ENCODE measurements at places on chromosomes 1 and 21.
A peak's percentile ranks its signal among the peaks of the same experiment; 100 is the strongest.

DNA sequence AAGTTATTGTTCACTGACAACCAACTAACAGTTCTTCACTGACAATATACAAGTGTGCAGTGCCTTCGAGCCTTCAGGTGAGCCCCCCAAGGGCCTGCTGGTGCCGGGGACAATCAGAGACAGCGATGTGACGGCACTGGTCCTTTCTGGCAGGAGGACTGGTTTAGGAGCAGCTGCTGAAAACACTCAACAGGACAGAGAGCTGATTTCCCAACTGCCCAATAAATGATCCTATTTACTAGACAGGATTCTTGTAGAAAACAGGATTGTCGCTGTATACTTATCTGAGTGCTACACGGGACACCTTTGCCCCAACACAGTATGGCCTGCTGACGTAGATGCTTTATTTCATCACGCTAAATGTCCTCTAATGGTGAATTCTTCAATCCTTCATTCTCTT is 65.4 kb downstream of the TP53BP2 start:
- DNase-seq = no peak

DNA sequence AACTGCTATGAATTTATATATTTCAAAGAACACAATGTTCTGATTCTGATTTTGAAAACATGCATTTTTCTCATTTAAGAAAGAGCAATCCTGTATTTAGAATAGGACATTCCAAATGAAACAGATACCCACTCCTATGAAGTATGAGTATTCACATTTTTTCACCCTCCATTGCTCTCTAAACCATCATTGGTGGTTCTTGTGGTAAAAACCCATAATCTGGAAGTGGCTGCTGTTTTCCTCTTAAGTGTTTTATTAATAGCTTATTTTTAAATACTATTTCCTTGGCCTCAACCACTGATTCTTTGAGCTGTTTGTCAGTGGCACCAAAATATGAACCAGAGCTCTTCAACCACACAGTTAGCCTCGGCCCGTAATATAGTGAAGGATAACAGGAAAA is 60.0 kb upstream of the ADAM30 start:
- DNase-seq = no peak

DNA sequence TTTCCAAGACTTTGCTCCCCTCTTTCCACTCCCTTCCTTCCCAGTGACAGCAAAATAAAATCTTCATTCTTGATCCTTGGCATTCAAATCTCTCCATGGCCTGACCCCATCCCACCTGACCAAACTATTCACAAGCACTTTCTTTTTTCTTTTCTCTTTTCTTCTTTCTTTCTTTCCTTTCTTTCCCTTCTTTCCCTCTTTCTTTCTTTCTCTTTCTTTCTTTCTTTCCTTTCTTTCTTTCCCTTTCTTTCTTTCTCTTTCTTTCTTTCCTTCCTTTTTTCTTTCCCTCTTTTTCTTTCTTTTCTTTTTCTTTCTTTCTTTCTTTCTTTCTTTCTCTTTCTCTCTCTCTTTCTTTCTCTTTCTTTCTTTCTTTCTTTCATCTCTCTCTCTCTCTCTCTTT is 207.1 kb downstream of the ADGRL2 start:
- no peak for DNase-seq

DNA sequence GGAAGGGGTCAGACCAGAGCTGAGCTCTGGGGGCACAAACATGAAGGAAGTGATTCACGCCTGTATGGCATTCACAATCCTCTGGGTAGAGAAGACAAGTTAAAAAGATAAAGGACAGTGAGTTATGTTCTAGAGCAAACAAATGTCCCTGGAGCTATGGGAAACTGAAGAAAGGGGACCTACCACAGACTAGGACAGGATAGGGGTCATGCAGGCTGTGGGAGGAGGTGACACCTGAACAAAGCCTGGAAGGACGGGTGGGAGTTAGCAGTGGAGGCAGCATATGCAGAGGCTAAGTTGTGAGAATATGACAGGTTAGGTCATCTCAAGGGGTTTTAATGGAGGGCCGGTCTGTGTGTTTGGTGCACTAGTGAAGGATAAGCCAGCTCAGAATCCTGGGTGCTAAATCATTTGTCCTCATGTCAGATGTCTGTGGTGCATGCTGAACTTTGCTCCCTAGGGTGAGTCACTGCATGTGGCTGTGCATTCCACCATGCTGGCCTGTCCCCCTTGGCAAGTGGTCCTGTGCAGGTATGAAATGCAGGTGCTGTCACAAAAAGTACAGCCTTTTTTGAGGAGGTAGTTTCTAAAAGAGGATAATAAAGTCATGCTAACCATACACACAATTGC is 28.5 kb downstream of the TNN start:
- no peak for DNase-seq

DNA sequence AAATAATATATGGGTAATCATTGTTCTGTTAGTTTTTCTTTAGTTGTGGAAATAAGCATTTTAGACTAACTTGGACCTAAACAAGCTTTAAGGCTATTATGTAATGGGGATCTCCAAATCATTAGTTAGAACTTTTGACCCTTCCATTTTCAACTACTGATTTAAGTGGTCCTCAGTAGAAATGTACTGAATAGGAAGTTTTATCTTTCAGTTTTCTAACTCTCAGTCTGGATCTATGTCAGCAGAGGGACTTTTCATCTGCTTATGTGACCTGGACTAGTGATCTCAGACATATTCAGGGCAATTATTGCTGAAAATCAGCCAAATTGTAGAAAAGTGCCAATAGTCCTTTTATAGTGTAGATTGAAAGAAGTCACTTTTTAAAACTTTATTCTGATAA is 56.0 kb downstream of the SASS6 start:
- DNase-seq = no peak

GRCh38 chr1:24902471-24902891 is 27.6 kb downstream of the RUNX3 start:
- DNase-seq = no peak

- no peak for DNase-seq
These were observed 58.5 kb upstream of the BCL10 start for GRCh38 chr1:85334962-85335361.

DNA sequence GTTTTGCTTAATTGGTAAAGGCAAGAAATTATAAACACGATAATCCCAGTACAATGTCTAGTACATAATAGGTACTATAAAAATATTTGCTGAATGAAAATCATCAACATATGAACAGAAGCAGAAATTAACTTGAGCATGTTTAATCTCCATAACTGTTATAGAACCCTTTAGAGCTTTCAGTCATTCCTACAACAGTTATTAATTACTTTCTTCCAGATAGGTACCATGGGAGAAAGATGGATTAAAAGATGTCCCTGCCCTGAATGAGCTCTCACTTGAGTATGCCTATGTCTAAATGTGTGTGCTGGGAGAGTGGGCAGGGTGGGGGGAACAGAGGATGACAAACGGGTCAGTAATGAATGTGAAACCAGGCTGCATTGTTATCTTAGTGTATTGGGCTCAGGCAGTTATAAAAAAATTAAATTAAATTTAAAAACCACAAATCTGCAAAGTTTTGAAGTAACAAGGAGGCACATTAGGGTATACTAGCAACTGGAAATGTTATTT is 2.4 kb downstream of the EPS15 start:
- DNase-seq = no peak

- DNase-seq = no peak
These were observed 1716.6 kb downstream of the MRPL39 start for GRCh38 chr21:23890652-23891051.

DNA sequence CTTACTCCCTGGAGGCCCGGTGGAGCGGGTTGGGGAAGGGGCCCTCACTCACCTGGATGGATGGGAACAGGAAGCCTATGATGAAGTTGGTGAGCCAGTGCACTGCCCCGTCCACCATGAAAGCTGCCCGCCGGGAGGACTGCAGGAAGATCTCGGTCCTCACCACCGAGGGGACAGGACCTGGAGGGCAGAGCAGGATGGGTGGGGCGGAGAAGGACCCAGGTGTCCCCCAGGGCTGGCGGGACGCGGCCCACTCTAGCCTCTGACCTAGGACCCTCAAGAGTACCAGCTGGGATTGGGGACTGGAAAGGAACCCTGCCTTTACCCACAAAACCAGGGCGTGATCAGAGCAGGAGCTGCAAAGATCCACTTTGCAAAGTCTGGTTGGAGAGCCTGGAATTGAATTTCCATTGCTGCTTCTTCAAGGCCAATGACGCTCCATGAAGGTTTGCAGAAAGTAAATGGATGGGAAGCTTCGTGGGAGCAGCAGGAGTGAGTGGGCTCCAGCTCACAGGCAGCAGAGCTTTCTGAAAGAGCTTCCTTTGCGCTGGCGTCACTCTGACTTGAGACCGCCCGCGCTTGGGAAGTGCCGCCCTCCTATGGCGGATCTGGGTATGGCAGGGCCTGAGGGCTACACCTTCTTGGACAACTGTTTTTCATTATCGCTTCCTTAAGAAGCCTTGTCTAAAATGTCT is 21.4 kb downstream of the SLC2A7 start:
- peak; percentile 77 for DNase-seq

GRCh38 chr1:175597969-175598765 is 145.2 kb downstream of the TNR start:
- no peak for DNase-seq

DNA sequence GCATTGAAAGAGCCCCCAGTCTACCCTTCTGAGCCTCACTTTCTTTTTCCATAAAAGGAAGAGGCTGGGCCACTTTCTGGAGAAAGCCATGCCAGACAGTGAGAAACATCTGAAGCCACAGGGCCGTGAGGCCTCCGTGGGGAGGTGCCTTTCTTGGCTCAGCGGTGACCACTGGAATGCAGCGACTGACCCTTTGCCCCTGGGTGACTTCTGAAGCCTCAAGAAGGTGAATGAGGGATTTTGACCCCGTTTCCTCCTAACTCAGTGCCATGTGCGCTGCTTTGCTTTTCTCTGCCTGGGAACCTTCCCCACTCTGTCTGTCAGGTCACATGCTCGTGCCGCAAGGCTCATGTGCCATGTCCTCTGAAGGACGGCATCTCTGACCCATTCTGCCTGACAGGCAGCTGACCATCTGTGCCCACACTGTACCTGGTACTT is 44.7 kb upstream of the A3GALT2 start:
- DNase-seq = no peak

DNA sequence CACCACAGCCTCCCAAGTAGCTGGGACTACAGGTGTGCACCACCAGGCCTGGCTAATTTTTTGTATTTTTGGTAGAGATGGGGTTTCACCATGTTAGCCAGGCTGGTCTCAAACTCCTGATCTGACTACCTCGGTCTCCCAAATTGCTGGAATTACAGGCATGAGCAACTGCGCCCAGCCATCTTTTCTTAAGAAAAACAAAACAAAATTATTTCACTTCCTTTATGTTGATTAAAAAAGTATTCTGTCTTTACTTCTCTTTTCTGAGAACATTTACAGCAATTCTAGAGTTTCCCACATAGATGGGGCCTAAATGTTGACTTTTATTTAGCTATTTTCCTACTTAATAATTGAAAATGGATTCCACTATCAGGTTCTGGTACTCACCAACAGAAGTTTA is 17.3 kb upstream of the TMEM183A start:
- DNase-seq = no peak

- DNase-seq = no peak
These were observed 7.4 kb upstream of the ARF1 start for GRCh38 chr1:228074954-228075730.

- no peak for DNase-seq
These were observed 4.9 kb upstream of the LAD1 start for GRCh38 chr1:201404055-201404454.

- DNase-seq = peak; percentile 29
These were observed 17.7 kb upstream of the PTPRC start for GRCh38 chr1:198620951-198621824.

- DNase-seq = no peak
These were observed 131.6 kb upstream of the IVNS1ABP start for GRCh38 chr1:185448591-185449186.

DNA sequence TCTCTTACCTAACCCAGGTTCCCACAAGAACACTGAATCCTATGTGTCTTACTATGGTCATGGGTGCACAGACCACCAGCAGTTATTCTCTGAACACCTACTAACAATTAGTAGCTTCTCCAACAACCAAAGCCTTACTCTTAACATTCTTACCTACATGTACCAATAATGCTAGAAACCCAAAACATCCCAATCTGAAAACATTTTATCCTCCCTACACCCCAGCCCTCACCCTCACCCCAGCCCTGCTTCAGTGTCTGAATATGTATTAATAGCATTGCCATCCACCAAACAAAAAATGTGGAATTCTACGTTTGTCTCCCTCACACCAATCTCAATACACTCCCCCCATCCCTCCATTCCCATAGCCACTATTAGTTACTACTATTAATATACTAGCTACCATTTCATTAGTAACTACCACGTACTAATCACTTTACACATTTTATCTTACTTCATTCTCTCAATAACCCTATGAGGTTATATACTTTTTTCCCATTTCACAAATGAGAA is 2.6 kb downstream of the TRIM33 start:
- no peak for DNase-seq

GRCh38 chr21:38475519-38475918 is 22.8 kb downstream of the ERG start:
- no peak for DNase-seq

DNA sequence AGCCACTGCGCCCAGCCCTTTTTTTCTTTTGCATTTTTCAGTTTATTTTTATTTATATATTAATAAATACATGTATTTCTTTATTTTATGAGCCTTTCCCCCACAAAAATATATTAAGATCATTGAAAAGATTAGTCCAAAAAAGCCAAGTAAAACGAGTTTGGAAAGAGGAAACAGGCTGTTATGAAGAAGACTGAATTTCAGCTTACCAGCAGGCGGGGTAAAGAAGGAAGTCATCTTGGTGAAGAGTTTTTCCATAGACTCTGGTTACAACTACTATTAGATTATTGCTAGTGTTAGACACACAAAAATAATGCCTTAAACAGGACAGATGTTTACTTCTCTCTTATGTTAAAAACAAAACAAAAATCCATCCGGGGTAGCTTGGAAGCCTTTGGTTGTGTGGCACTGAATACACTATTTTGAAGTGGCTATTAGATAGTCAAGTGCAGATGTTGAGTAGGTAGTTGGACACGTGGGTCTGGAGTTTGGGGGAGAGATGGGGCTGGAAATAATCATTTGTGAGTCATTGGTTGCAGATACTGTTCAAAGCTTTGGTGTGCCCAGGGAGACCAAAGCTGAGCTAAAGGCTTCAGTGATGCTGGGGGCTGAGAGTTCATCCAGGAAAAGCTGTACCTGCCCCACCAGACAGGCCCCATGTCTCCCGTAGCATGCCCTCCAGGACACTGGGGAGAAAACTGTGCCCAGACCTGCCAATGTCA is 8.7 kb upstream of the LRRC71 start:
- no peak for DNase-seq

DNA sequence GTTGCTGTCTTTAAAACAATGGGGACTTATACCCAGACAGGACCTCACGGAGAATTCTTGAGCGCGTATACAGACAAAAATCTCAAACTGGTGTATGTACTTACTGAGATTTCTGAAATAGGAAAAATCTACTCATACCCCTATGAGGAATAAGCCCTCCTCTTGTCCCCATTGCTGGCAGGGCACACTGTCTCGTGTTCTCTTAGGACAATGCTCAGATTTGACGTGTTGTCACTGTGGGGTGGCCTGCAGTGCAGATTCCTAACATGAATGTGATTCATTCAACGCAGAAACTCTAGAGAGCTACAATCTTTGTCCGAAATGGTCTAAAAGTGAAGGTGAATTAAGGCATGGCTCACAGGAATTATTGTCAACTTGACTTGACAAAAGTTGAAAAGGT is 31.1 kb upstream of the PDE9A start:
- no peak for DNase-seq

GRCh38 chr21:29321932-29322928 is 23.5 kb downstream of the BACH1 start:
- no peak for DNase-seq

GRCh38 chr1:66968574-66968973 is 43.8 kb downstream of the MIER1 start:
- no peak for DNase-seq
